ENCODE measurements at places on chromosomes 16 and 17. TPM values are rescaled to one million over a fixed set of nuclear protein-coding genes. Genes with fewer than 3 reads are reported as not detected.

GRCh38 chr17:29176558-29177351 is 3.4 kb downstream of the MYO18A start:
- no peak for DNase-seq

DNA sequence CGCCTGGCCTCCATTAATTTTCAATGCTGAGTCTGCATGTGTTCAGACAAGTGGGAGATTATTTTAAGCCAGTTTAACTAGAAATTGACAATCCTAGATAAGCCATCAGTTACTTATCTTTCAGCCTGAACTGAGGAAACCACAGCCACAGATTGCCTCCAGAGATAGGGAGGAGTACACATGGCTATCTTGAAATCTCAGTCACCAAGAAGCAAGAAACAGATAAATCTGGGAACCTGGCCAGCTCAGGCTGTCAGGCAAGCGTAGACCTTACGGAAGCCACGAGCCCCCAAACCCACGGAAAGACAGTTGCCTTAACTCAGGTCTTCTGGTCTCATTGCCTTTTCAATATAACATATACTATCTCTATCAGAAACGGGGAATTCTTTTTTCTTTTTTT is 2.0 kb upstream of the GLG1 start:
- no peak for DNase-seq

GRCh38 chr16:3149630-3150345 is 15.0 kb downstream of the ZNF213 start:
- no peak for DNase-seq

DNA sequence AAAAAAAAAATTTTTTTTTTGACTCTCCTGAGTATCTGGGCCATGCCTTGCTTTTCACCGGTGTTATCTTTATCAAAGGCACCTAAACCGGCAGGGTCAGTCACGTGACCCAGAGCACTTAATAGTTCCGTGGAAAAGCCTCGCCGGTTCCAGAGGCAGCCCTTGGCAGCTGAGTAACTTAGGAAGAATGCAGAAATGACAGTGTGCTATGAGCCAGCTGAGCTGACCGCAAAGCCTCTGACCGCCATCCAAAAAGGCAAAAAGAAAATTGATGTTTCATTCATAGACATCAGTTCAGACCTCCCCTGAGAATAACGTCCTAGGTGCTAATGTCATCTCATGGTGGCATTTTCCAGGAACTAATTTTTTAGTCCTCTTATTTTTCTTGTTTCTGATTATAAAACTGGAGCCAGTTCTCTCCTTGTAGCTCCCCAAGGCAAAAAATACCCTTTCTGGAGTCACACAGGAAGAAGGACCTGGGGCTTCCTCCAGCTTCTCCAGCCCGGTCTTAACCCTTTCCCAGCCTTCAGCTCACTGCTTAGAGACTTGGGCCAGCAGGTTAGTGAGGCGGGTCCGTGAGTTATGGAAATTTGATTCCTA is 122.6 kb downstream of the SOCS1 start:
- DNase-seq: peak; percentile 68

GRCh38 chr17:41394254-41394996 is 3.0 kb downstream of the KRT31 start:
- no peak for DNase-seq

- no peak for DNase-seq
Measured at GRCh38 chr16:53209429-53209828, 154.6 kb downstream of the CHD9 start.

GRCh38 chr16:3458278-3458851 is 14.9 kb downstream of the NAA60 start:
- DNase-seq: no peak

DNA sequence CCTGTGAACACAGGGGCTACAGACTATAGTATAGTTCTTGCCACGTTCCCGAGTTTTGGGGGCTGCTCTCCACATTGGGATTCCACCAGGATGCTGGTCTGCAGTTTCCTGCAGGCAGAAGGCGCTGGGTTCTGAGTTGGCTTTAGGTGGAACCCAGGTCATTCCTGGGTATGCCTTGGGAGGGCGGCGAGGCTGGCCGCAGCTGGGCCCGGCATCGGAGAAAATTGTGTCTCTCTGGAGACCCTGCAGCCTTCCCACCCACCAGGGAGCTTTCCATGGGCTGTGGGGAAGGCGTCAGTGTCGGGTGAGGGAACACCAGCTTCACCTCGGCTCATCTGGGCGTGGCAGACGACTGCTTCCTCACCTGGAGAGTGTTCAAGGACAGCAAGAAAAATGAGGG is 183.6 kb downstream of the RAB11FIP4 start:
- no peak for DNase-seq

DNA sequence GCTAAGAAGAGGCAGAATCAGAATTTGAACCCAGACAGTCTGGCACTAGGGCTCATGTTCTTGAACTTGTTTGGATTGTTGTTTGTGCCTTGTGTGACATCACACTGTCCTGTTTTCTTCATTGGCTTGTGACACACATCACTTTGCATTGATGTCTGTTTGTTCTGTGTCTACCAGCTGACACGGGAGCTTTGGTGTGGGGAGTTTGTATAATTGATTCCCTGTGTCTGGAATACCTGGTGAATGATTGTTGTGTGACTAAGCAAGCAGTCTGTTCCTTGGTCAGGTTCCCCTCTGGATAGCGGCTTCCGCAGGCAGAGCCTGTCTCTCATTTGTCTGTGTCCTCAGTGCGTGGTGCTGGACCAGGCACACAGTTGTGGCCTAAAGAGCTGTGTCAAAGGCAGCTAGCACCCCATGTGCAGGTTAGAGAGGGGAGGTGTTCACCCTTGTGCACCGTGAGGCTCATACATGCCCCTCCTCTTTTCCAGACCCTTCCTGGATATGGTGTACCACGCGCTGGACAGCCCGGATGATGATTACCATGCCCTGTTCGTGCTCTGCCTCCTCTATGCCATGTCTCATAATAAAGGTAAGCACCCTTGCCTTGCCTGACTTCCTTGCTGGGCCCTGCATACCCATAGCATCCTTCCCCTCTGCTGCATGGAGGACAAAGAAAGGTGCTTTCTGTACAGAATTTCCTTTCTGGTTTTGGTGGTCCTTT is 80.1 kb downstream of the CLEC16A start:
- DNase-seq: no peak

DNA sequence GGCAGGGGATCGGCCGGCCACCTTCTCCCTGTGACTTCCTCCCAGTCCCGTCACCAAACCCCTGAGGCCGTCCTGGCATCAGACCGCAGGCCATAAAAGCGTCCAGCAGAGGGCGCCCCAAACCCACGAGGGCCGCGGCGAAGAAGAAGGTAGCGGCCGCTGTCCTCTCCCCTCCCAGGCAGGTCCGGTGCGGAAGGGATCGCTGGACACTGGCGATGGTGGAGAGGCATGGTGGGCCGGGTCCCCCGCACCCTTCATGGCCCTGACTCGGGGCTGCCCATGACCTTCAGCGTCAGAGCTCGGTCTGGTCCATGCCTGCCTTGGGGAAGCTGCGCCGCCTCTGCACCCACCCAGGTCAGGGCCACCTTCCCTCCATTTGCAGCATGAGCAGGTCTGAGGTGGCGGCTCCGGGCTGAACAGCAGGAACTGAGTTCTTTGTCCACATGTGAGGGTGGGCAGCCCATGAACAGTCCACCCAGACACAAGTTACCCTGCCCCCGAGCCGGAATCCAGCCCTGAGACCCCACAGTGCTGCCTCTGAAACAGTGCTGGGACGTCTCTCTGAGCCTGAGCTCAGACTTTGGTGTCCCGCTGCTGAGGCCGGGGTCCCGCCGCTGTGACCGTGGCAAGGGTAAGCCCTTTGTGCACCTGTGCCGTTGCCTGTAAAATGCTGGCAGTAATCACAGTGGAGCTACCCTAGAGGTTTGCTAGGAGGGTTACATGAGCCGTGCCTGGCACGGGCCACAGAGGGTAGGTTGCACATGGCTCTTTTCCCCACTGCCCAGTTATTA is 40.8 kb upstream of the CMIP start:
- DNase-seq: no peak

- DNase-seq: peak; percentile 25
Measured at GRCh38 chr17:7177191-7177953, 1.8 kb downstream of the ASGR1 start.

- DNase-seq: no peak
Measured at GRCh38 chr17:15409721-15410250, 57.6 kb downstream of the CDRT4 start.

- no peak for DNase-seq
Measured at GRCh38 chr17:21019976-21020586, 22.7 kb downstream of the USP22 start.

DNA sequence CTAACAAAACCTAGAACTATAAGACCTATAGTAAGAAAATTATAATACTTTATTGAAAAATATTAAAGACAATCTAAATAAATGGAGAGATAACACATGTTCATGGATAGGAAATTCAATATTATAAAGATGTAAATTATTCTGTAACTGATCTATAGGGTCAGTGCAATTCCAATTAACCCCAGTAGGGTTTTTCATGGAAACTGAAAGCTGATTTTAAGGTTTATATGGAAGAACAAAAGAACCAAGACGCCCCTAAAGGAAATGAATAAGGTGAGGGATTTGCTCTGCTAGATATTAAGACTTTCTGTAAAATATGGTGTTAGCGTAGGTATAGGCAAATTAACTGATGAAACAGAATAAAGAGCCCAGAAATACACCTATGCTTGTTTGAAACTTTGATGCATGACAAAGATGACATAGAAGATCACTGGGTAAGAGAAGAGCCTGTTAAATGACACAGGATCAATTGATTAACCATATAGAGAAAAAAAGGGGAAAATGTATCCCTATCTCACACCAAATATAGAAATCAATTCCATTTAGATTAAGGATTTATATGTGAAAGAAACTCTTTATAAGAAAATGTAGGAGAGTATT is 3.0 kb downstream of the ICAM2 start:
- DNase-seq: no peak

DNA sequence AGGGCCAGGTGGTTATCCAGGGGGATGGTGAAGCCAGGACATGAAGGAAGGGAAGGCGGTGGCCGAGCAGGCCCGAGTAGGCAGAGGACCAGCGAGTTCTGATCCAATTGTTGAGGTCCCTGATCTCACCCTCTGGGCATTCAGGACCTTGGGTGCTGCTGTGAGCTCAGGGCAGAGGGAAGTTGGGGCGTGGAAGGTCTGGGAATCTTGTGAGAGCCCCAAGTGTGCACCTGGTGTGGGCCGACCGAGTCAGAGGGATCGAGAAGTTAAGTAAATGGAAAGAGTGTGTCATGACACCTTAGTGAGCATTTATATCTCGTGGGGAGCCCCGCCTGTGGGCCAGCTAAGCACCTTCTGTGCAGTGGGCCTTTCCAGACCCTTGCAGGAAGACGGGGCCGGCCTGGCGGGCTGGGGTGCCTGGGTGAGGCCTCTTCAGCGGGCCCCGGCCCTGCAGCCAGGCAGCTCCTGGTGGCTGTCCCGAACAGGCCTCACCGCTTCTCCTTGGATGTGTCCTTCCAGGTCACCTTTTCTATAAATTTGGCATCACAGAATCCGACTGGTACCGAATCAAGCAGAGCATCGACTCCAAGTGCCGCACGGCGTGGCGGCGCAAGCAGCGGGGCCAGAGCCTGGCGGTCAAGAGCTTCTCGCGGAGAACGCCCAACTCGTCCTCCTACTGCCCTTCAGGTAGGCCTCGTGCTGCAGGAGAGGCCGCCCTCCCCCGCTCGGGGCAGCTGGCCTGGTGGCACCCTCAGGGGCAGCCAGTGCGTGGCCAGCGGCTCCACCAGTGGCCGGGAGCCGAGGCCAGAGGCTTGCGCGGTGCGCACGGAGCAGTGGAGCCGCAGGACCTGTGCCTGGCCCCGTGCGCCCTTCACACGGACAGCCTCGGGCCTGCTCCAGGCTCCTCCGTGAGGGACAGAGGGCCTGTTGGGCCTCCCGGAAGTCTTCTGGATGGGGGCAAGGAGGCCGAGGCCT is 76.0 kb downstream of the BANP start:
- DNase-seq: no peak

- no peak for DNase-seq
Measured at GRCh38 chr17:36128411-36128978, 24.9 kb downstream of the CCL4 start.

DNA sequence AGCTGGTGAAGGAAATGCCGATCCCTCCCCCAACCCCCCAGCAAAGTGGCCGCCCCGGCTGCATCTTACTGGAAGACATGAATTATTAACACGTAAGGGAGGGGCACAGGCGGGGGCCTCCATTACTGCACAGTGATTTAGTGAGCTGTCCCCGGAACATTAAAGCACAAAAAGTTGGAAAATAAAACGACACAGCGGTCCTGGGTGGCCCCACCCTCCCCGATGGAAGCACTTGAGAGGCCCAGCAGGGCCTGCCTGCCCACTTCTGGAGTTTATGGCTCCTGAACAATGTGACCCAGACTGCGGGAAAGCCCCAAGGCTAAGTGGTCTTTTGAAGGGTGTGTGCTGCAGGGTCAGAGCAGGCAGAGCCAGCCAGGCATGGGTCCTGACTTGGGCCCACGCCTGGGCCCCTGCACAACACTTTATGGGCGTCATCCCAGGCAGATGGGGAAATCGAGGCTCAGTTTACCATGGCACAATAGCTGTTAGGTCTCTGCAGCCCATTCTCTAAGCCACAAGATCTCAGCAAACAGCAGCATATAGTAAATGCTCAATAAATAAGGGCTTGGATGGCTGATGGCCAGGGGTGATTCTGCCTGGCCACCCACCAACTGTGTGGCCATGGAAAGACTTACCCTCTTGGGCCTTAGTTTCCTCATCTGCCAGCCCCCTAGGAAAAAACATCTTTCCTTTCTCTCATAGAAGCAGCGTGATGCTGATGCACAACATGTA is 22.8 kb downstream of the CCDC102A start:
- no peak for DNase-seq

- no peak for DNase-seq
Measured at GRCh38 chr16:4976079-4976478, 17.9 kb downstream of the SEC14L5 start.

GRCh38 chr17:57271821-57272220 is 15.5 kb downstream of the MSI2 start:
- no peak for DNase-seq

DNA sequence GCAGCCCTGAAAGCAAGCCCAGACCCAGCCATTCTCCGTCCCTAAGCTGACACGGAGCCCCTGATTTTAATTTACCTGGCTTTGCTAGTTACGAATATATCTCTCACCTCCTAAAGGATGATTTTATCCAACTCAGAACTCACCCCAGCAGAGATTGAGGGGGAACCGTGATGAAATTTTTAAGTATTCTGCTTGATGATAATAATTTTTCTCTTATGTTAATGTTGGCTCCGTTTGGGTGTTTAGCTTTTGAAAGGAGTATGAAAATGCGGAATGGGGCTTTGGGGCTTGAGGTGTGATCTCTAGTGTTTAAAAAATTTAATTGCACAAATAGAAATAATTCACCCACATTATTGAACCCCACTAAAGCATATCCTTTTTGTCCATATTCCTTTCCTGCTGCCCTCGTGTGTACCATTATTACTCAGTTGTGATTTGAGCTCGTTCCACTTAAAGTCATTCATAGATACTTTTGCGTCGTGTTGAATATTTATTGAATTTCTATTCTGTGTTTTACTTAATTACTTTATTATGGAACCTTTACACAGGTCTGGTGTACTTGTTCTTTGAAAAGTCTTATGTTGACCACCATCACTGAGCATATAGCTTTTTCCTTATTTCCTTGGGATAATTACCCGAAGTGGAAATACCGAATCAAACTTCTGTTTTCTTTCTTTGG is 775 bp downstream of the PRPSAP2 start:
- no peak for DNase-seq

Gene ARSG
- total RNA-seq: 3.6 TPM

Gene KRTAP9-4
- total RNA-seq: not detected

Gene NHERF2
- 49.5 TPM for total RNA-seq

Gene CDH15
- total RNA-seq: not detected

Gene CNEP1R1
- 21.1 TPM for total RNA-seq

Gene TSPOAP1
- total RNA-seq: 0.05 TPM

Gene SEPHS2
- 38.1 TPM for total RNA-seq

Gene ITGA2B
- 0.24 TPM for total RNA-seq

Gene GCGR
- not detected for total RNA-seq

Gene CTDNEP1
- 73.5 TPM for total RNA-seq

Gene CMTM3
- total RNA-seq: 125 TPM

Gene HOXB7
- total RNA-seq: 39.4 TPM

Gene CCL7
- total RNA-seq: not detected

Gene SLX1A
- 62.4 TPM for total RNA-seq

Measured in glomerular endothelial cell (primary cell).